ENCODE measurements at places on chromosomes 12 and 14. TPM values are rescaled to one million over a fixed set of nuclear protein-coding genes. Genes with fewer than 3 reads are reported as not detected.

GRCh38 chr12:55845785-55846496 lies 3.2 kb upstream of the MMP19 start:
- H3K27ac ChIP-seq = no peak overlapping the region
- peaks cover 2% of the 10 kb centered on the region for H3K4me1 ChIP-seq
- no peak overlapping the region for H3K4me3 ChIP-seq
- no peaks in the 10 kb centered on the region for H3K36me3 ChIP-seq
- H3K27me3 ChIP-seq = no peaks in the 10 kb centered on the region

DNA sequence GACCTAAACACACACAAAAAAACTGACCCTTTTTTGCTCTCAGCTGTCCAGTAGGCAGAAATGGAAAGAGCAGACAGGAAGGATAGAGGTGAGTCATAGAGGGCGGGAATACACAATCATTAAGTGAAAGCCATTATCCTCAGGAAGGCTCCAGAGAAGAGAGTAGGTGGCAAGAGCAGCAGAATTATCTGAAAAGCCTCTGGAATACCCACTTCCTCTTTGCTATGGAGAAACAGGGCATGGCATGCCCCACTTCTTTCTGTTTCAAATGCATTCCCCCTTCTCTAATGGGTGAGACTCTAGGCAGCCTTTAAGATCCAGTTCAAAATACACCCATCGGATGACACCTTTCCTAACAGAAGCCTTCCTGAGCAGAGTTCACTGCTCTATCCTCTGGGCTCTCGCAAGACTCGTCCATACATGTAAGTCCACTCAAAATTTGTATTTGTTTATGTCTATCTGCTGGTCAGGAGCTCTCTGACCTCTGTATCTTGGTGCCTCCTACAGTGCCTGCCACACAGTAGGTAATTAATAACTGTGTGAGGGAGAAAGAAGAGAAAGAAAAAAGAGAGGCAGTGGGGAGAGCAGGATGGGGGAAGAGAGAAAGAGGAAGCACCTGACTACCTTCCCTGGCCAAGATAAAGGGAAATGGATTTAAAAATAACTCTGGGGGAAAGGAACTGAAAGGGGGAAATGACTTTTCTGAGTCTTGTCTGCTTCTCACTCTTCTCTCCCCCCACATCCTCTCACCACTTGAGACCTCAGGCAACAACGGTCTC lies 8.5 kb downstream of the KLHL33 start:
- H3K4me1 ChIP-seq = no peaks in the 10 kb centered on the region
- no peak overlapping the region for H3K27ac ChIP-seq
- no peak overlapping the region for H3K4me3 ChIP-seq

DDN gene
- total RNA-seq = 0.10 TPM

- H3K4me1 ChIP-seq = peaks cover 4% of the 10 kb centered on the region
- DNase-seq = no peak
- no peak overlapping the region for H3K4me3 ChIP-seq
- H3K27me3 ChIP-seq = no peaks in the 10 kb centered on the region
- H3K36me3 ChIP-seq = no peaks in the 10 kb centered on the region
These were observed 36.4 kb downstream of the SAMD4A start for GRCh38 chr14:54603362-54603761.

DNA sequence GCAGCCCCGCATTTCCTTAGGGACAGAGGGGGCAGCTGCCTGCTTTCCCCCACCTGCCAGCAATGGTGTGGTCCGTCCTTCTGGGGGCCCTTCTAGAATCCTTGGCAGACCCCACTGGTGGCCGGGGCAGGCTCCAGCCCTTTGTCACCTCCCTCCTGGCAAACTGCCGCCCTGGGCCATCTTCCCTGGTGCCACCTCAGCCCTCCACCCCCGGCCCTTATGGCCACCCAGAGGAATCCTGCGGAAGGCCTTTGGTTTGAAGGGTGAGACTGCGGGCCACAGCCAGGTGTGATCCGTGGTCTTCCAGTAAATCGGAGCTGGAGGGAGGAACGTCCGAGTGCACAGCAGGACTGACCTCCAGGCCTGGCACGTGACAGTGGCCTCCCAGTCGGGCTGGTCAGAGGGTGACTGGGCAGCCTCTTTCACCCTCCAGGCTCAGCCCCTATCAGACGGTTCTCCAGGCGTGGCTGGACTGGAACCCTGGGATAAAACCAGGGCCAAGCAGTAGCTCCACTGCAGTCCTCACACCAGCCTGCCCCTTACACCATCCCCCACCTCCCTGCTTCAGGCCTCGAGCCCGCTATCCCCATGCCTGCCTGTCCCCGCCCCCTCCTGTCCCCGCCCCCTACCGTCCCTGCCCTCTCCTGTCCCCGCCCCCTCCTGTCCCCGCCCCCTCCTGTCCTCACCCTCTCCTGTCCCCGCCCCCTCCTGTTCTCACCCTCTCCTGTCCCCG lies 12.4 kb downstream of the FBRSL1 start:
- H3K27me3 ChIP-seq = no peaks in the 10 kb centered on the region
- H3K27ac ChIP-seq = no peak overlapping the region
- H3K36me3 ChIP-seq = no peaks in the 10 kb centered on the region
- H3K4me3 ChIP-seq = no peak overlapping the region

DNA sequence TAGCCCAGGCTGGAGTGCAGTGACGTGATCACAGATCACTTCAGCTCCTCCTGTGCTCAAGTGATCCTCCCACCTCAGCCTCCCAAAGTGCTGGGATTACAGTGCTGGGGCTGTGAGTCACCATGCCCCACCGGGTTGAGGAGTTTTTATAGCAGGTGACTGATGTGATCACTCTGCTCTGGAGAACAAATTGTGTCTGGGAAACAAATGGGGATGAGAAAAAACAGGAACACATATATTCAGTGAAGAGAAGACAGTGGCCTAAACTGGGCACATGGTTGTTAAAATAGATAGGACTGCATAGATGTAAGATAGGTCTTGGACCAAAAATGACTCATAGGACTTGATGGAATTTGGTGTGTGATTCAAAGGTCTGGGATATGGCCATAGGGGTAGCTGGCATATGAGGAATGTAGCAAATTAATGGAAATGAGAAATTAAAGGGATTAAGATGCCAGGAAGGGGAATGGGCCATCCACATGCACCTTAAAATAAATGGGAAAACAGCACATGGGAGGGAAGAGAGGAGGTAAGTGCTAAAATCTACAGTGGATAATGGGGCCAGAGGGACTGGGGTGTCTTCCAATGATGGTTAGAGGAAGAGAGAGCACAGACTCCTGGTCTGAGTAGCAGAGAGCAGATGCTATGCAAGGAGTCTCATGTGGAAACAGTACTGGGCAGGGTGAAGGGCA lies 11.2 kb downstream of the BCAT1 start:
- no peak for DNase-seq
- H3K4me1 ChIP-seq = no peaks in the 10 kb centered on the region
- no peak overlapping the region for H3K27ac ChIP-seq
- H3K27me3 ChIP-seq = no peaks in the 10 kb centered on the region

GRCh38 chr14:82657186-82657675 lies 1123.6 kb upstream of the SEL1L start:
- no peaks in the 10 kb centered on the region for H3K27me3 ChIP-seq
- no peak overlapping the region for H3K4me3 ChIP-seq
- H3K4me1 ChIP-seq = no peaks in the 10 kb centered on the region
- DNase-seq = no peak
- no peak overlapping the region for H3K27ac ChIP-seq

- no peaks in the 10 kb centered on the region for H3K36me3 ChIP-seq
- H3K27ac ChIP-seq = no peak overlapping the region
- H3K27me3 ChIP-seq = no peaks in the 10 kb centered on the region
- no peak for DNase-seq
These were observed 274.1 kb downstream of the ADAMTS20 start for GRCh38 chr12:43277651-43278540.

- no peaks in the 10 kb centered on the region for H3K4me1 ChIP-seq
- DNase-seq = no peak
- H3K4me3 ChIP-seq = no peak overlapping the region
- H3K27ac ChIP-seq = no peak overlapping the region
- H3K36me3 ChIP-seq = no peaks in the 10 kb centered on the region
- no peaks in the 10 kb centered on the region for H3K27me3 ChIP-seq
These were observed 202.8 kb downstream of the NUAK1 start for GRCh38 chr12:105935981-105936380.

DNA sequence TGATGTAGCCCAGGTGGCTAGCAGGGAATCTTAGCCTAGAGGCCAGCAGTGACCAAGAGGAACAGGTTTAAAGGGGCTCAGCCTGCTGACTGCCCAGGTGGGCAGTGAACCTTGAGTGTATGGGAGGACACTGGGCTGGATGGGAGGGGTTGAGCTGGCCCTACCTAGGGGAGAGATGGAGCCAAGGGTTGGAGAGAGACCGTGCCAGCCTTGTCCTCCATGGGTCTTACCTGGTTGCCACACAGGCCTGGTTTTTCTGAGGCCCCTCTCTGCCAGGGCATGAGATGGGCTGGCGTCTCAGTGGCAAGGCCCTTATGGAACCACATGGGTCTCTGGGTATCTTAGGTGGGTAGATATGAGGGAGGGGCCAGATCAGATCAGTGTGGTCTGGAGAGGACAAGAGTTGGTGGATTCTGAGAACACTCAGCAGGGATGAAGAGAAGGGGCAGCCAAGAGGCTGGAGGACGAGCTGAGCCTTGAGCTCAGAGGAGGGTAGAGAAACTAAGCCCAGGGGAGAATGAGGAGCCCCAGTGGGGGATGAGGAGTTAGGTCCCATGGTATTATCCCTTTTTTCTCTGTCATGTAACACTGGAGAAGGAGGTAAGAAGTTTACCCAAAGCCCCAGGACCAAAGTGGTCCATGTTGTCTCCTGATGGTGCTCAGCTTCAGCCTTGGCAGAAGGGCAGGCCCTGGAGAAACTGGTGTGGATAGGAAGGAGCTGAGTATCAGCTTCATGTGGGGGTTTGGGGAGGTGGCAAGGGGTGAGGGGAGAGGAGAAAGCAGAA lies 3.7 kb downstream of the GZMB start:
- no peaks in the 10 kb centered on the region for H3K4me1 ChIP-seq
- no peaks in the 10 kb centered on the region for H3K36me3 ChIP-seq
- H3K27ac ChIP-seq = no peak overlapping the region
- DNase-seq = no peak

GRCh38 chr14:61280526-61281185 lies 482 bp downstream of the TMEM30B start:
- no peaks in the 10 kb centered on the region for H3K36me3 ChIP-seq
- no peaks in the 10 kb centered on the region for H3K4me1 ChIP-seq
- H3K27ac ChIP-seq = peak overlapping the region; percentile 89

- no peak overlapping the region for H3K4me3 ChIP-seq
- H3K27me3 ChIP-seq = no peaks in the 10 kb centered on the region
- no peak for DNase-seq
- no peaks in the 10 kb centered on the region for H3K4me1 ChIP-seq
- no peaks in the 10 kb centered on the region for H3K36me3 ChIP-seq
These were observed 29.2 kb downstream of the TMEM120B start for GRCh38 chr12:121741743-121742142.

- H3K4me1 ChIP-seq = peaks cover 3% of the 10 kb centered on the region
- no peaks in the 10 kb centered on the region for H3K27me3 ChIP-seq
- no peaks in the 10 kb centered on the region for H3K36me3 ChIP-seq
- peak overlapping the region; percentile 70 for H3K27ac ChIP-seq
These were observed 88.1 kb upstream of the ETV6 start for GRCh38 chr12:11561411-11561810.

PIANP gene
- total RNA-seq = 10.7 TPM

POU6F1 gene
- total RNA-seq = 29.3 TPM

- H3K4me3 ChIP-seq = no peak overlapping the region
- H3K36me3 ChIP-seq = no peaks in the 10 kb centered on the region
These were observed 30.7 kb downstream of the DAD1 start for GRCh38 chr14:22558221-22558913.

APAF1 gene
- total RNA-seq = 14.3 TPM

LTB4R gene
- total RNA-seq = 7.0 TPM

SRRM4 gene
- 0.88 TPM for total RNA-seq

Data from aorta (tissue), 5 donors.